Neural progenitor cell (in vitro differentiated cells): ENCODE measurements at places on chromosomes 11 and 22.

- DNase-seq: peak; percentile 35
Observed at GRCh38 chr11:102309621-102310541, 7.4 kb upstream of the BIRC3 start.

GRCh38 chr11:19673924-19674729 lies 38.5 kb upstream of the NAV2 start:
- DNase-seq: peak; percentile 77

GRCh38 chr11:134573857-134574256 lies 161.8 kb upstream of the B3GAT1 start:
- no peak for DNase-seq

DNA sequence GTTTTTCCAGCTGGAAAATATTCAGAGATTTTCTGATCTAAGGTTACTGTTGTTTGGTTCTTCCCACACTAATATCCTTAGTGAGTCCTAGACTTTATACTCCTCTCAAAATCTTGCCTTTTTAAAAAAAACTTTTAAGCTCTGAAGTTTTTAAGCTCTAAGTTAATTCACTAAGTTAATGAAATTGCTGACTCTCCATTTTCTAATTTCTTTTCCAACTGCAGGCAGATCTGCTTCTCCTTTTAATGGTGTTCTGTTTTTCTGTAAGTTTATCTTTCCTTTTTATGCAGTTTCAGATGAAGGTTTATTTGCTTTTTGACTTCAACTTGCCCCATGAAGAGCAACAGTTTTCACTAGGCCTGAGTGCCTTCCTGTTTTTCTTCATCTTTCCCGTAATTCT lies 125.8 kb upstream of the ARHGAP42 start:
- no peak for DNase-seq

GRCh38 chr11:15761235-15761634 lies 595.1 kb downstream of the SOX6 start:
- DNase-seq: no peak
